Stimulated activated CD4-positive, alpha-beta T cell treated with anti-CD3 and anti-CD28 coated beads, Interleukin-1b, Interleukin-23, amount 100 ng/mL, for 4 hours (primary cell): ENCODE measurements at places on chromosomes 4 and X.

DNA sequence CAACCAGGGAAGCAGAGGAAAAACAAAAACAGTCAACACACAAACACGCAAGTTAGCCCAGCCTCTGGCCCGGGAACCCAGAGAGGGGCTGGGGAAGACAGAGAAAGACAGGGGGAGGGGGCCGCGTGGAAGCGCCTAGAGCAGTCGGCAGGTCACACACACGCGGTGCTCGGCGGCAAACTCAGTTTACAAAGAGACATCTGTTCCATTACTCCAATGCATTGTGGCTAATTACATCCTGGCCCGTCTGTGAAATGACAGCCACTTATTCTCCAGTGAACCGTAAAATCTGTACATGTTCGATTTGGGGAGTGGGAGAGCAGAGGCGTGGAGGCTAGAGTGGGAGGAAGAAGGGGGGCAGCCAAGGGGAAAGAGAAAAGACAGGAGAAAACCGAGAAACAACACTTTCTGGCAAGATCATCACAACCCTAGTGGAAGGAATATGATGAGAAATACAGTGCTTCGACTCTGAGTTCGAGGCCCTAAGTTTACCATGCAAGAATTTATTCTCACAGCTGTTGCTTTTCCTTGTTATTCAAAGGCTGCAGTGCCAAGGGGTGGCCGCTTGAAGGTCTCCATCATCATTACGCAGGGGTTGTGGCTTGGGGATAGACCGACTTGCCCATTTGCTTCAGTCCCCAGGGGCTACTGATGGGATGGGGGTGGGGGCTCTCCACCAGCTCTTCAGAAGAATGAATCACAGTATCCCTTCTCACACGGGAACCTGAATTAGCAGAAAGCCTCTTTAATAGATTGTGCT is 167.7 kb downstream of the MGST2 start:
- no peak for DNase-seq

DNA sequence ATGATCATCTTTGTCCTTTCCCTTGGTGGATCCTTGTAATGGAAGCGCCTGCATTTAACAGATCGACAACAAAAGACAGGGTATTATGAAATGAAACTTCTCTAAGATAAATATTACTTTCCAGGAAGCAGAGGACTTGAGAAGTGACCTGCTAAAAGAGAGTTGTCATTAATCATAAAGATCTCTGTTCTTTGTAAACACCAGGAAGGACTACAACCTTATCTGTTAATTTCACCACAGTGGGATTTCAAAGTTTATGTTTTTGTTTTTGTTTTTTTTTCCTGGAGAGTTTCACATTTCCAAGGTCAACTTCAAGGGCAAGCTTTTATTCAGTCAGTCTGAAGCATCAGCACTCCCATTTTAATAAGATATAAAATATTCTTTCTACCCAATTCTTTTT is 170.9 kb downstream of the RCHY1 start:
- DNase-seq = no peak

DNA sequence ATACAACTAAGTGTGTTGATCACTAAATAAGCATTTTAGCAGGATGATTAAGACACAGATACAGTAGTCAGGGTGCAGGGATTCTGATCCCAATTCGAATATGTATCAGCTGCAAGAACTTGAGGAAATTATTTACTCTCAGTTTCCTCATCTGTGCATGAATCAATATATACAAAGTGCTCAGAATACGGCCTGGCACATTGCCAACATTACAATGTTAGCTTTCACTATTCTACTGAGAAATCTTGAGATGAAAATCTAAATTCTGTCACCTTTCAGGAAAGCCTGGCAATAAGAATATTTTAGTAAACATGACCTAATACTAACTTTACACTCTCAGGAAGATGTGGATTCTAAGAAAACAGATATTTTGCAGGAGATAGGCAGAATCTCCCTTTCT is 1001.6 kb upstream of the IGFBP7 start:
- DNase-seq = no peak

DNA sequence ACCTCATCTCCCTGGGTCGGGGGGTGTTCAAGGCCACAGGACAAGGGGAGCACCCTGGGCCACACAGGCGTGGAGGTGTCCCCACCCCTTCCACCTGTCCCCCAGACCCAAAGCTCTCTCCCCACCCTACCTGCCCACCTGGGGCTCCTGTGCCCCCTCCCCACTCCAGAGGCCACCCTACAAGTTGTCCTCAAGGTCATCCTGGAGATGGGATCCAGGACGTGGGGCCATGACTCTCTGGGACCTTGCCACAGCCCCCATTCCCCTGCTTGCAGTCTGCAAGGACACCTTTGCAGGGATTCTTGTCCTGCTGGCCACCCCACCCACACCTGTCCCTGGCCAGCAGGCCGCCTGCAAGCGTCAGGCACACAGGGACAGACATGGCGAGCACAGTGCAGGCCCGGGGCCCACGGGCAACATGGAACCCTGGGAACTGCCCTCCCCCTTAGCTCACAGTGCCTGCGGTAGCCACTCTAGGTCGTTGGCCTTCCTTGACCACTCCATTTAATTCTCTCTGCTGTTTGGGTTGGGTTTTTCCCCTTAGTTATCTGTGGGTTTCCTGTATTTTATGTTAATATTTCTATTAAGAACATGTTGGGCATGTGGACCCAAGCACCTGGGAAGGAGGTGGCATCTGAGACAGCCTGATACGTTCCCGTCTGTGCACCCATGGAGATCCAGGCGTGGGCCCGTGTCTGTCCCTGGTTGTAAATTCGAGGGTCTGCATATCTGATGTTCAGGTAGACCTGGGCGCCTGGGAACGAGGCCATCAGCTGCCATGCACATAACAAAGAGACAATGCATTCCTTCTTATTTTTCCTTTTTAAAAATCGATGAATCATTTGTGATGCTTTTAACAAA is 197.5 kb downstream of the AFAP1 start:
- DNase-seq = no peak

GRCh38 chr4:24321131-24321530 is 263.2 kb downstream of the DHX15 start:
- DNase-seq = no peak

GRCh38 chr4:8585186-8585585 is 5.0 kb downstream of the GPR78 start:
- no peak for DNase-seq

GRCh38 chr4:175667122-175667521 is 144.9 kb downstream of the GPM6A start:
- no peak for DNase-seq

DNA sequence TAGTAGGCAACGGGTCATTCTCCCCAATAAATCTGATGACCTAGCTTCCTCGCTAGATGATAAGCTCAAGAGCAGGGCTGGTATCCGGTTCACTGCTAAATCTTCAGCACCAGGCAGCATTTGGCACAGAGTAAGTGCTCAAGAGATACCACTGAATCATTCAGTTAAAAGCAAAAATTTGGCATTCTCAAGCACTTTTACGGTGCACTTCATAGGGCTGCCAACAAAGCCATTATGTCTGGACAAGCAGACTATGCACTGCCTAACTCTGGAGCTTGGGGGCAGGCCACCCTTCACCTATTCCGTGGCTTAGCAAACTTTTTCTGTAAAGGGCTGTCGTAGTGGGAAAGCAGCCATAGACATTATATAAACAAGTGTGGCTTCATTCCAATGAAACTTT is 23.8 kb upstream of the CXorf38 start:
- DNase-seq = no peak

- DNase-seq = no peak
These were observed 81.1 kb upstream of the AADAT start for GRCh38 chr4:170170861-170171260.

- DNase-seq = no peak
These were observed 13.0 kb upstream of the RHOXF2 start for GRCh38 chrX:120145295-120145925.

GRCh38 chrX:69493193-69493592 is 10.9 kb upstream of the NALF2 start:
- no peak for DNase-seq

DNA sequence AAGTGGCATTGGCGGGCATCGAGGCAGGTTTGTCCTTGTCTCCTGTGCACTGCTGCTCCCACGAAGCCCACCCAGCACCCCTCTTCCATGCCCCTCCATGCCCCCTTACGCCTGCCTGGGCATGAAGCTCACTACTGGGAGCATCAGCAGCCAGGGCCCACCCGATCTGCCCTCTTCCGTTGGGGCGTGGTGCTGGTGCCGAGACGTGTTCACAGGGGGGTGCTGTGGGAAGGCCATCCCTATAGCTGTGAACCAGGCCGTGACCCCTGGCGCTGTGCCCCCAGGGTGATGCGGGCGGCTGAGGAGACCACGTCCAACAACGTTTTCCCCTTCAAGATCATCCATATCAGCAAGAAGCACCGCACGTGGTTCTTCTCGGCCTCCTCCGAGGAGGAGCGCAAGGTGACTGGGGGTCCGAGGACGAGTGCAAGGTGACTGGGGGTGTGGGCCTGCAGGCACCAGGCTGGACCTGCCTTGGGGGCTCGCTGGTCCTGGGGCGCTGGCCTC is 19.3 kb upstream of the ADD1 start:
- DNase-seq = no peak

- DNase-seq = no peak
These were observed 13.7 kb upstream of the HTRA3 start for GRCh38 chr4:8255698-8256441.

DNA sequence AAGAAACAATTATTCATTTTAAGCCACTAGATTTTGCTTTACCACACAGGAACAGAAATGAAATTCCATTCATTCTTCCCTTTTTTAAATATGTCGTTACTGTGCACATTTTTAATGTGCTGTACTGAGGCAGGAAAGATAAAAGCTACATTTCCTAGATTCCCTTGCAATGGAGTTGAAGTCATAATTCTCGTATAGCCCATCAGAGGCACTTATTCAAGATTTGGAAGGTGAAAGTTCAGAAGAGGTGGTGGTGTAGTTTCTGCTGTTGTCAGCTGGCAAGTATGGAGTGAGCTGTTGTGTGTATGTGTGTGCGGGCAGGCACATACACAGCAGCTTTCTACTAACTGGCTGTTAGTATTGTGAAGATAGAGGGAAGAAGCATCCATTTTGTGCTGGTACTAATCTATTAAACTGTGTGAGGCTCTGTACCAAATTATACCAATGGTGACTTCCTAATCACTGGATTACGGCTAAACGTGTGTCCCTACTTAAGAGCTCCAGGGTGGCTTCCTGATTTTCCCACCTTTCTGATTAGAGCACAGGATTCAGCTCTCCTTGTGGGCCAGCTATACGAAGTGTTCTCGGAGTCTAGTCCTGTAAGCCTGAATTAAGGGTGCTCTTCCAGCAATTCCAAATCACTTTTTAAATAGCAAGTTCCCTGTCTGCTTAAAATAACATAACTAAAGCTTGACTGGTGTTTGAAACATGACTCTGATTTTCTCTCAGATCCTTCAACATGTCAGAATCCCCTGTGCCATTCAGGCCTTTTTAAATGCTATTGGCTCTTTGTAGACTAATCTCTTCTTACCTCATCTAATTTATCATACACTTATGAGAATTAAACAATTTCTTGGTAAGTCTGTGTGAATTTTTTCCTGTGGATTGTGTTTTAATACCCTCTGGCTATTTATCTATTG is 43.8 kb downstream of the PDS5A start:
- DNase-seq = no peak

- DNase-seq = no peak
These were observed 173.8 kb downstream of the IL15 start for GRCh38 chr4:141810038-141810711.

- no peak for DNase-seq
These were observed 644.7 kb upstream of the BOD1L1 start for GRCh38 chr4:14272206-14272605.

DNA sequence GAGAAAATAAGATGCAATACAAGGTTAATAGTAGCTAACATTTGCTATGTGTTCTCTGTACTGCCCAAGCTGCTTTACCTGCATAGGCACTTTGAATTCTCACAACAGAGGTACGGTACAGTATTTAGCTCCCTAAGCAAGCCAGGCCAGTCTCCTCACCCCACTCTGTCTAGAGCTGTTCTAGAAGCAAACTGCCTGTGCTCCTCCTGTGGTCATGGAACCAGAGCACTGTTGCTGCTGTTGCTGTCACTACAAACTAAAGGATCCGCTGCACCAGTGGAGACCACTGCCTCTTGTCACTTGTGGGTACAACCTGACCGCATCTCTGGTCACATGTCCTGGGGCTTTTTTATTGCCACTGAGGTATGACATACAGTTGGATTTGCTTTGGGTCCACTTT is 19.6 kb downstream of the ZNF330 start:
- no peak for DNase-seq

DNA sequence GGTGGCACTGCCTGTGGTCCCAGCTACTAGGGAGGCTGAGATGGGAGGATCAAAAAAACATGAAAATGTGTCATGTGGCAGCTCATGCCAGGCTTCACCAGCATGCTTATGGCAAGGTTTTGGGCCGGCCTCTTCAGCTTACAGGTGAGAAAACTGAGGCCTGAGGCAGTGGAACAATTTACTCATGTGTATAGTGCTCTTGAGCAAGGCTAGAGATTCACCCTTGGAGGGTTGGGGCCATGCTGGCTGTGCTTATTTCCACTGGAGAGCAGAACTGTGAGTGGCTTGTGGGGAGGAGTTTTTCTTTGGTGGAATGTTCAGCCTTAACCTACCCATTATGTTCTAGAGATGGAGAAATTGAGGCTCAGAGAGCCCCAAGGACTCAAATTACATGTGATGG is 31.8 kb downstream of the NSD2 start:
- DNase-seq = peak; percentile 6

GRCh38 chr4:1385373-1386340 is 20.6 kb downstream of the NKX1-1 start:
- no peak for DNase-seq

GRCh38 chrX:111581086-111581485 is 69.6 kb downstream of the SERTM2 start:
- DNase-seq = no peak

DNA sequence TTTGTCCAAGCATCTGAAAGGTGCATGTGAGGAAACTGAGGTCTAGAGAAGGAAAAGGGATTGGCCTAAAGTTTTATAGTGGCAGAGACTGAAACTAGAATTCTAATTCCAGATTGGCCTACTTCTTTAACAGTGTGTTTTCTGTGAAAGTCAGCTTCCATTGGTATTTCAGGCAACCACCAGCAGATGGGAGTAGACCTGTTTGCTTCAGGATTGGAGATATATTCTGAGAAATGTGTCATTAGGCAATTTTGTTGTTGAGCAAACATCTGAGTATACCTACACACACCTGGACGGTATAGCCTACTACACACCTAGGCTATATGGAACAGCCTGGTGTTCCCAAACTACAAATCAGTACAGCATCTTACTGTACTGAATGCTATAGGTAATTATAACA is 207.3 kb upstream of the RADX start:
- no peak for DNase-seq

DNA sequence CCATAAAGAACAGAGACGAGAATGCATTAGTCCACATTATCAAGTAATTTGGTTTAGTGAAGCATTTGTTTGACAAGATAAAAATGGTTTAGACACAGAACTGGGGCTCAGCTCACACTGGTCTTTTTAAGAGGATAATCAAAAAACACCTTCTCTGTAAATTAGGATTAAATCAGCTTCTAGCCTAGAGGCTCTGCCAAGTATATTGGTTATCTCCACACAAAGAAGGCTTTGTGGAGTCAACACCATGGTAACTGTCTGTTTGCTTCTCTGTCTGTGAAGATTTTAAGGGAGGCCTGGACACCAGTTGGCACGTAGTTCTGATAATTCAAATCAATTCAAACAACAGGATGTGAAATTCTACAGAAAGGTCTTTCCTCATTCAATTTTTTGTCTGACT is 687.0 kb downstream of the DMD start:
- no peak for DNase-seq

- DNase-seq = no peak
These were observed 20.4 kb downstream of the MAML3 start for GRCh38 chr4:140133576-140133975.
